ENCODE measurements at places on chromosomes 11 and 22. TPM values are rescaled to one million over a fixed set of nuclear protein-coding genes. Genes with fewer than 3 reads are reported as not detected.

GLB1L3 gene
- not detected for total RNA-seq

SYT9 gene
- 0.18 TPM for total RNA-seq

NAALADL1 gene
- total RNA-seq, result 0.03 TPM

APLNR gene
- 0.06 TPM for total RNA-seq

KRTAP5-7 gene
- total RNA-seq, result not detected

C22orf31 gene
- not detected for total RNA-seq

SCT gene
- not detected for total RNA-seq

TRPM5 gene
- not detected for total RNA-seq

PHOX2A gene
- total RNA-seq, result not detected

PTPRCAP gene
- 0.24 TPM for total RNA-seq

HIPK3 gene
- 12.2 TPM for total RNA-seq

OR2D2 gene
- total RNA-seq, result not detected

TPBGL gene
- total RNA-seq, result 0.27 TPM

MN1 gene
- total RNA-seq, result 4.0 TPM

PLA2G3 gene
- total RNA-seq, result not detected

RAPSN gene
- not detected for total RNA-seq

PHLDB1 gene
- 9.0 TPM for total RNA-seq

OR10AG1 gene
- not detected for total RNA-seq

SLC22A25 gene
- total RNA-seq, result not detected

OR4X2 gene
- total RNA-seq, result not detected

FBLN1 gene
- total RNA-seq, result 50.2 TPM

Measured in A549 treated with CORT108297 at 1 μM for 4 hours (cell line).